ENCODE measurements at places on chromosomes 6 and 20.

GRCh38 chr6:152170702-152171667 is 363.5 kb downstream of the ESR1 start:
- DNase-seq, result no peak

- no peak for DNase-seq
Measured at GRCh38 chr6:31202259-31203166, 32.0 kb upstream of the POU5F1 start.

DNA sequence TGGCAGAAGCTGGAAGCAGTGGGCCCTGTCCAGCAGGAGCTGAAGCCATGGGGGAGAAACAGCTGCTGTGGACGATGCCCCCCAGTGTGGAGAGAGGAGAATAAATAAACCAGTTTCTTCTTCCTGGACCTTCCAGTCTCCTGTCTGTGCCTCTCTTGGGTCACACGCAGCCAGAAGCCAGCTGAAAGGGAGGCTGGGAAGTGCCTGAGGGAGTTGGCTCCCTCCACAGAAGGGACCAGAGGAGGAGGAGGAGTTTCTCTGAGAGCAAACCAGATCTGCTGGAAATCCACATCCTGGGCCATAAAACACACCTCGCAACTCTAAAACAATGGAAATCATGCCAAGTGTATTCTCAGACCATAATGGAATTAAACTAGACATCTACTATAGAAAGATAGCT is 577.0 kb downstream of the CDH26 start:
- DNase-seq, result no peak

GRCh38 chr20:15655295-15655874 is 917.9 kb downstream of the KIF16B start:
- no peak for DNase-seq

GRCh38 chr20:13205848-13206434 is 15.1 kb upstream of the ISM1 start:
- DNase-seq, result no peak

GRCh38 chr20:9367746-9368145 is 146.6 kb upstream of the LAMP5 start:
- no peak for DNase-seq

GRCh38 chr6:149231778-149232177 is 85.7 kb upstream of the TAB2 start:
- no peak for DNase-seq

- DNase-seq, result no peak
Measured at GRCh38 chr6:137316626-137317025, 97.4 kb upstream of the IFNGR1 start.

GRCh38 chr6:47532981-47533585 is 55.5 kb downstream of the CD2AP start:
- no peak for DNase-seq

DNA sequence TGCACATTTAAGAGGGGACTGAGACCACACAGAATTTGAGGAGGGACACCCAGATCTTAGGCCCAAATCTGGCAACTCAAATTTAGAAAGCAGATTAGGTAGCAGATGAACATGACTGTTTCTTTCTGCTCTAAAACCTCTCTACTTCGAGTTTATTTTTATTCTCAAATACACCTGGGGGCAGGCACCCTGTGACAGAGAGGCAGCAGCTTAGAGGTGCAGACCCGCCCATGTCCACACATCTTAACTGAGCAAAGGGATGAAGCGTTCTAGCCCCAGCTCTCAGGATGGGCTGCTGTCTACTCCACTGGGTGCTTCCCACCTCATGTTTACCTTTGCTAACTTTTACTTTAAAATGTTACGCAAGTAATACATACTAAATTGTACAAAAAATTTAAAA is 125.0 kb downstream of the SLC23A2 start:
- DNase-seq, result no peak

DNA sequence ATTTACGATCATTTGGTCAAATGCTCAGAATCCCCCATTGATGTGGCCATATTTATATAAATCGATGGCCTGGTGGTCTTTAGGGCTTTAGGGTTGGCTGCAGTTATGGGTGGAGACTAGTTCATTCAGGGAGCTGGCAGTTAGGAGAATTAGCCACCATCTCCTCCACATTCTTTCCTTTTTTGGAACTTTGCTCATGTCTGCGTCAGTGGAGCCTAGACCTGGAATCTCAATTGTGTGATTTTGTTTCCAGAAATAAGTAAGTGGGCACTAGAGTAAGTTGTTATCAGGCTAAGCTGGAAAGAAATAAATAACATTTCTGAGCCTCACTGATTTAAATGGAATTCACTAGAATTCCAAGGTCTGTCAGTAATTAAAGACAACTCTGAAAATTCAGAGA is 29.0 kb upstream of the ELOVL5 start:
- DNase-seq, result no peak

DNA sequence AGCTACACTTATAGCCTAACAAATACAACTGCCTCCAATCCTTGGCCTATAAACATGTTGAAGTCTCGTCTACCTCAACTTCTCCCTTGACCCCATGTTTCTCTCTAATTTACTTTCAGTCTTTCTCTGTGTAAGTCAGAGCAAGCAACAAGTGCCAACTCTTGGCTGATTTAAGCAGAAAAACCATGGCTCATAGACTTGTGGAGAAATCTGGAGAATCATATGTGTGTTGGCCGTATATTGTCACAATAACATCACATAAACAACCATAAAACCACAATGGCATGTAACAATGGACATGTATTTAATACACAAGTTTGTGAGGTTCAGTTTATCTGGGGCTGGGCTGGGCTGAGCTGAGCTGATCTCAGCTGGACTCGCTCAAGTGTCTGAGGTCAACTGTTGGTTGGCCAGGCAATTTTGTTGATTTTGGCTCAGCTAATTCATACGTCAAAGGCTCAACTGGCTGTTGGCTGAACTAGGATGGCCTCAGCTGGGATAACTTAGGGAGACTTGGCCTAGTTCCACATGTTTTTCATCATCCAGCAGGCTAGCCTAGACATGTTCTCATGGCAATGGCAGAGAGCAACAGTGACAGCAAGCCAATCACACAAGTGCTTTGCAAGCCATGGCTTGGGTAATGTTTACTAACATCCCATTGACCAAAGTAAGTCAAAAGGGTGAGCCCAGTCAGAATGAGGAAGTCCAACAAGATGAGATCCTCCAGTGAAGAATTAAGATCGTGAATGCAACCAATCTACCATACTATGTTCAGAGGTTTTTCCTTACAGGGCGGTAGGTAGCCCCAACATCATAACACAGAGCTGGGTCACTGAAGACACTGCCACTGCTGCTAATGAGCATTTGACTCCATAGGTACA is 12.9 kb upstream of the TBC1D22B start:
- DNase-seq, result no peak

Measured in stimulated activated CD4-positive, alpha-beta T cell treated with anti-CD3 and anti-CD28 coated beads, Interleukin-1b, Interleukin-23, amount 100 ng/mL, for 1 hour (primary cell).